D721Med (cell line): ENCODE measurements at places on chromosomes 2 and 18.

DNA sequence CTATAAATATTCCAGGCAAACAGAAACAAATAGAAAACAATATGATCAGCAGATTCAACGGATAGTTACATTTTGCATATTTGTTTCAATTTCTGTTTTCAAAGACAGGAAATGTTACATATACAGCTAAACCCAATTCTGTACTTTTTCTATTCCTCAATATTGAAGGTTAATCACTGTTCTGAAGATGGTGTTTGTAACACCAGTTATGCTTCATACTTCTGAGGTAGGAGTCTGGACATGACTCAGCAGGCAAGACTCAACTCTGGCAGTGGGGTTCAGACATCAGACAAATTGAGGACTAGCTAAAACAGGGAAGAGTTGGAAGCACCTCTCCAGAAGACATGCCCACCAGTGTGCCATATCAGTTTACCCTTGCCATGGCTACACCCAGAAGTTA, 16.6 kb downstream of the SERPINB13 start:
- no peak for DNase-seq

DNA sequence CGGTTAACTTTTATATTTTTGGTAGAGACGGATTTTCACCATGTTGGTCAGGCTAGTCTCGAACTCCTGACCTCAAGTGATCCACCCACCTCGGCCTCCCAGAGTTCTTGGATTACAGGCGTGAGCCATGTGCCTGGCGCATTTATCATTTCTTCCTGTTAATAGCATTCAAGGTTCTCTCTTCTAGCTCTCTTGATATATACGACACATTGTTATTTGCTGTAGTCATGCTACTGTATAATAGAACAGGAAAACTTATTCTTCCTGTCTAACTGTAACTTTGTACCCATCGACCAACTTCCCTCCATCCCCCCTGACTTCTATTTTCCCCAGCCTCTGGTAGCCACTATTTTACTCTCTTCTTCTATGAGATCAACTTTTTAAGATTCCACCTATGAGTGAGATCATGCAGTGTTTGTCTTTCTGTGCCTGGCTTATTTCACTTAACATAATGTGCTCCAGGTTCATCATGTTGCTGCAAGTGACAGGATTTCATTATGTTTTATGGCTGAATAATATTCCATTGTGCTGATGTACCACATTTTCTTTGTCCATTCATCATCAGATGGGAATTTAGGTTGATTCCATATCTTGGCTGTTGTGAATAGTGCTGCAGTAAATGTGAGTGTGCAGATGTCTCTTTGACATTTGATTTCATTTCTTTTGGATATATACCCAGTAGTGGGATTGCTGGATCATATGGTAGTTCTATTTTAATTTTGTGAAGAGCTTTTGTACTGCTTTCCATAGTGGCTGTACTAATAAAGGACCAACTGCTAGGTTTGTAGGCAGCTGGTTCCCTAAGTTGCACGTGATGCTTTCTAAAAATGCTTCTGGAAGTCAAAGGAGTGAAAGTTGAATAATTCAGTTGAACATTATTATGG, 205.2 kb downstream of the PRKCE start:
- no peak for DNase-seq

DNA sequence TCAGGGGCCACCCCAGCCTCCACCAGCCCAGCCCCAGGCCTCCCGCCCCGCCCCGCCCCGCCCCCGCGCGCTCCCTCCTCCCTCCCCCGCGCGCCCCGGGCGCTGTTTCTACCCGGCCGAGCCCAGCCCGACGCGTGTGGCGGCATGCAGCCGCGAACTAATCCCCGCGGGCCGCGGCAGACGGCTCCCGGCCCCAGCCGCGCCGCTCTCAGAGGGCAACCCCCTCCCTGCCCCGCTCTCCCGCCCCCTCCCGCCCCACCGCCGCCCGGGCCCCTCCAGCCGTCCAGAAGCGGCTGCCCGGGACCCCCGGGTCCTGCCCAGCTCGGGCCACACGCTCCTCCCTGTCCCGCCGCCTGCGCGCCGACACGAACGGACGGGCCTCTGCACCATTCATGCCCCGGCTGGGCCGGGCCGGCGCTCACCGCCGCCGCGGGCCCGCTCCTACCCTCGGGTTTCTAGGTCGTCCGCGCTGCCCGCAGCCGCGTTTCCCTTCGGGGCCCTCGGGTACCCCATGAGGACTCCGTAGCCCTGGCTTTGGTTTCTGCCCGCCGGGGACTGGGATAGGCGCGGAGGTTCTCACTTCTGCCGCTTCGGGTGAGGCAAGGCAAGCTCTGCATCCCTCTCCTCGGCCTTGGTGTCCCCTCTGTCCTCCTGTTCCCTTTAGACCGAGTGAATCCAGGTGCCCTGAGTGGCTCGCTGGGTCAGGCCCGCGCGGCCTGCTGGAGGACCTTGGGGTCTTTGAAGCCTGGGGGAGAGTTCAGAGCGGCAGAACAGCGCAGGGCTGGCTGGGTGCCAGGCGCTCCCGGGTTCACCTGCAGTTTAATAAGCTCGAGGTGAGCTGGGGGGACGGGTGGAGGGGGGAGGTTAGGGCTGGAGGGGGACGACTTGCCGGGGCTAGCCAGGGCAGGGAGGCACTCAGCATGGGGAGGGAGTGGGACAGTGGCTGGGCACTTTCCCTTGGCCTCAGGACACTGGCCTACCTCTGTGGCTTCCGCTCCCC, 3.1 kb downstream of the WNT10A start:
- DNase-seq: peak; percentile 70

GRCh38 chr18:66317243-66318090, 286.4 kb downstream of the CDH19 start:
- DNase-seq: no peak

- no peak for DNase-seq
These were observed 100.8 kb upstream of the HAAO start for GRCh38 chr2:42893047-42893758.

GRCh38 chr2:27916293-27916995, 25.9 kb downstream of the BABAM2 start:
- no peak for DNase-seq

DNA sequence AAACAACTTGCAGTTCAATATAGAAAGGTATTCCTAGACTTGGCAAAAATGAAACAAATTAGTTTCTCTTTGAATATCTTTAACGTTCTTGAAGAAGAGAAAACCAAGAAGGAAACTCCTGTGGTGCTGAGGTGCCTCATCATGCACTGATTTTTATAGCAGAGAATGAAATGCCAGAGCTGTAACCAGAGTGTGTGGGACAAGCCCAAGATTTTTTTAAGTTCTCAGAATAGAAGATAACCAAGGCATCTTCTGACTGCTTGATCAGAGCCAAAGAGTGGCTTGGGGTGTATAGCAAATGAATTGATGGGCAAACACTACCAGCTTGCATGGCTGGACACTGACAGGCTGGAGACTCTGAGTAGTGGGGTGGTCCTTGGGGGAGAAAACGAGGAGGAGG, 7.9 kb downstream of the FHOD3 start:
- no peak for DNase-seq

- DNase-seq: no peak
These were observed 93.6 kb downstream of the GYPC start for GRCh38 chr2:126749537-126749936.

GRCh38 chr18:36078751-36079529, 11.6 kb upstream of the RPRD1A start:
- DNase-seq: no peak
